Stimulated activated CD8-positive, alpha-beta memory T cell treated with anti-CD3 and anti-CD28 coated beads, Interleukin-4, amount 100 ng/mL, for 48 hours (primary cell): ENCODE measurements at places on chromosomes 1 and 21.

GRCh38 chr1:118223426-118223825, 38.4 kb upstream of the SPAG17 start:
- DNase-seq: no peak

DNA sequence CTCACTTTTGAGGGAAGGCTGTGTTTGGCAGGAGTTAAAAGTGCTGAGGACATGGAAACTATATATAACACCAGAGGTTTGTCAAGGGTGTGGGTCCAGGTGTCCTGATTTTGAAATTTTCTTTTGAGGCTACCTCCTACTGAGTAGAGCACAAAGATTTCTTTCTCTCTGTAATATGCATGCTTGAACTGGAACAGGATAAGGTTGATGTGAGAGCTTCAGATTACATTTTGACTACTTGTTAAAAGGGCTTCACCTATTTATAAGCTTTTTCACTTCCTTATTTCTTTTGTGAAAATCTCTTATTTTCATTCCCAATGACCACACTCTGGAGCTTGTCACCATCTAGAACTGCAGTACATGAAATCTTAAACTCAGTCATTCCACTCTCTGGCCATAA, 59.8 kb upstream of the PLA2G4A start:
- DNase-seq: no peak

GRCh38 chr1:20010016-20010415, 30.6 kb upstream of the PLA2G2A start:
- DNase-seq: no peak

DNA sequence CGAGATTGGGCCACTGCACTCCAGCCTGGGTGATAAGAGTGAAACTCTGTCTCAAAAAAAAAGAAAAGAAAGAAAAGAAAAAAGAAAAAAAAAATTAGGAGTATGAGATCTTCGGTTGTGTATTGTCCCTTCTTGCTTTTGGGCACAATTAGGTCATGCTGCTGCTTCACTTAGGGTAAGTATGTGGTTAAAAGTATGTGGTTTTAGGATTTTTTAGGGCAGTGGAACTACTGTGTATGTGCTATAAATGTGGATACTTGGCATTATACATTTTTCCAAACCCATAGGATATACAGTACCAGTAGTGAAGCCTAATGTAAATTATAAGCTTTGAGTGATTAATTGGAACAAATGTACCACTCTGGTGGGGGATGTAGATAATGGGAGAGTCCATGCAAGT, 31.2 kb downstream of the VANGL2 start:
- no peak for DNase-seq

- DNase-seq: no peak
Observed at GRCh38 chr1:161225178-161225533, 704 bp upstream of the TOMM40L start.

GRCh38 chr1:9265037-9265436, 27.7 kb upstream of the SPSB1 start:
- no peak for DNase-seq

- DNase-seq: no peak
Observed at GRCh38 chr1:202149566-202149965, 5.0 kb upstream of the ARL8A start.

- DNase-seq: no peak
Observed at GRCh38 chr1:183318433-183318832, 99.7 kb downstream of the NMNAT2 start.

GRCh38 chr1:46341222-46342083, 846 bp downstream of the NSUN4 start:
- DNase-seq: no peak

- no peak for DNase-seq
Observed at GRCh38 chr1:79044974-79045650, 38.6 kb upstream of the ADGRL4 start.

DNA sequence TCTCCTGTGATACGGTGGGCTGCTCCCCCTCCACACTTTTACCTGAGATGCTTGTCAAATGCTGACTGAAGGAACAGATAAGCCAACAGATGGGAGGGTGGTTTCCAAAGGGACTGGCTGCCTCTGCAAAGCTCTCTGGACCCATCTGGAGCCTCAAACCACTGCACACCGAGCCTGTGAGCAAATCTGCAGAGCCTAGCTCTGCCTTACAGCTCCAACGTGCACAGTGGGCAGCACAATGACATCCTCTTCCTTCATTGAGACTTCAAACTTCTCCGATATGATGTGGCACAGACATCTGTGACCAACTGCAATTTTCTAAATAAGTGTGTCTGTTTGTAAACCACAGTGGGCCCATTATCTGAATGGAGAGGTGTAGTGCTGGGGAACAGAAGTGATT, 26.2 kb upstream of the KNCN start:
- DNase-seq: no peak

DNA sequence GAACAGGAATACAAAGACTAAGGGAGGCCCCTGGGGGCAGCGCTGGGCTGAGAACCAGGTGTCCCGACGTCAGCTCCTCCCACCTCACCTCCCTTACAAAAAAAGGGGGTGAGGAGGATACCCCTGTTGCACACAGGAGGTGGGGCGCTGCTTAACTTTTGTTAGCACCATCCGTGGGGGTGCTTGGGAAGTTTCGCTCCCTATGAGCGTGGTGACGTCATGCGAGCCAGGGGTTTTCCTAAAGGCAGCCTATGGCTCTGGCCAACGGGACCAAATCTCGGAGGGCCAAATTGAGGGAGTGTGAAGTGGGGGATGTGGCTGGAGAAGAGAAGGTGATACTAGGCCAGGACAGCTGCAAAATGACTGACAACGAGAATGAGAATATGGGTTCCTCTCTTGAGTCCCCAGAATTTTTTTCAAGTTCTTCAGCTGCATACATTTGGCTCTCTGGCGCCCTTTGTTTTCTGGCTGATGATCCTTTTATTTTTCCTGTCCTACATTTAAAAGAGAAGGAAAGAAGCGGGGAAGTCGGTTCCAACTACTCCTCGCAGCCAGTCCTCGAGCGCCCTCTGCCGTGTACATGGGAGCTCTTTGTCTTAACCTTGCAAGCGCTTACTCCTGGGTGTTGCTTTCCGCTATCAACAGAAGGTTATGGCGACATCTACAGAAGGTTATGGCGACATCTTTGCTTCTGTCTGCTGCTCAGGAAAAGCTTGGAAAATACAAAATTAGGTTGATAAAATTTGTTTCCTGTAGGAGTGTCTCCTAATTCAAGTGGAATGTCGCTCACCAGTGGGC, 48.0 kb upstream of the ZC3H11B start:
- DNase-seq: peak; percentile 71

- DNase-seq: no peak
Observed at GRCh38 chr1:113943028-113943811, 14.1 kb downstream of the HIPK1 start.

DNA sequence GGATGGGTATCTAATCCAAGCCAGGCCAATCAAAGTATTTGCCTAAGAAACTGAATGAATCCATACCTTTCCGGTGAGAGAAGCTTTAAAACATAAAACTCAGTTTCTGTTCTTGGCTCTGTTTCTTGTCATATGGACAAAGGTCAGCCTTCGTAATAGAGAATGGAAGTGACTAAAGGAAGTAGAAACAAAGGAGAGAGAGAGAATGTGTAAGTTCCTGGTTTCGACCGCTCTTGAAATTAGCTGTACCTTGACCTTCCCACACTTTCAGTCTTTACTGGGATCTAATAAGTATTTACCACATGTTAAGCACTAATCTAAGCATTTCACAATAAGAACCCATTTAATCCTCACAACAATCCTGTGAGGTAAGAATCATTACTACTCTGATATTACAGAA, 19.6 kb upstream of the CLCA4 start:
- no peak for DNase-seq

- DNase-seq: no peak
Observed at GRCh38 chr1:202959276-202959620, 1.1 kb upstream of the ADIPOR1 start.
